ENCODE measurements at places on chromosomes 1 and 21.

DNA sequence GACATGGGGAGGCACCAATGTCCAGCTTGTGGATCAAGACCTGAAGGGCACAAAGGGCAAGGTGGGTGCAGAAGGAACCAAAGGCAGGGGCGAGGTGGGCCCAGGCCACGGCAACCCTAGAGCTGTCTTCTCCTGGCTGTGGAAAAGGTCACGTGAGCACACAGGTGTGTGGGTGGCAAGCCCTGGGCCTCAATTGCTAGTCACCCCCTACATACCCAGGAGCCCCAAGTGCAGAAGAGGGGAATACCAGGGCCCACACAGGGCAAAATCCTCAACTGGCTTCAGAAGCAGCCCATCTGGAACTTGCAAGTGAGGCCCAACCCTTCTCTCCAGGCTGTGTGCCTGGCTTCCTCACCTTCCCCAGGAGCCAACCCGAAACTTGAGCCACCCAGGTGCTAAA lies 25.6 kb downstream of the ZBTB17 start:
- H3K27me3 ChIP-seq: no peaks in the 10 kb centered on the region
- H3K4me1 ChIP-seq: peaks cover 15% of the 10 kb centered on the region
- no peak overlapping the region for H3K27ac ChIP-seq

DNA sequence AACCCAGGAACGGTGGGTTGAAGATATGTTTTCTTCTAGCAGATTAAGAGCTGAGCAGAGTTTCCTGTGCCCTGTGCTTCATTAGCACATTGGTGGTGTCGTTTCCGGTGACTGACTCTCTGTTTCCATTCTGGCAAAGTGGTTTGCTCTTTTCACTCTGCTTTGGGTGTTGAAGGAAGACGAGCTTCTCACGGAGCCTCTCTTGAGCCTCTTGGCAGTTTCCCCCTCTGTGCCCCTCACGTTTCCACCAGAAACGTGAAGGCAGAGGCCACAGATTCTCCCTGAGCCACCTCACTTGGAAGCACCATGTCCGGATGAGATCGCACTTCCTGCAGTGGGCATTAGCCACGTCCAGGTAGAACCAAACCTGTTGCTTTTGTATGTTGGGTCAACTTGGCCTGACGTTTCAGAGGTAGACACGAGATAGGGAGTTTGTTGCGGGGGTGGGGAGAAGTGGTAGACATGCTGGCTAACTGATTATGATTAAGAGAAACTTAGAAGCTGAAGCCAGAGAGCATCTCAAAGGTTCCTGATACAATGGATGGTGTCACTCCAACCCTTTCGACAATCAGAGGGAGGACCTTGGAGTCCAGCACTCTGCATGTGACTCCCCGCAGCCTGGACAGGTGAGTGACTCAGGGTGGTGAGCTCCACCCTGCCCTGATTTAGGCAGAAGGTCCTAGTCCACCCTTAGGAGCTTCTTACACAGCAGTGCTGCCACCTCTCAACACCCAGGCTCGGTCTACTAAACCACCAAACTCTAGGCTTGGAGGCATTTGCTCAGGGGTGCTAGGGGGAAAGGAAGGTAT lies at the start of gene LAX1:
LAX1 (plus strand) TSS at position 155 of the 809 bp plus-strand sequence; CDS start at position 538, 383 bp downstream.
- H3K27ac ChIP-seq: no peak within 1 kb of the TSS
- no peak within 1 kb of the TSS for H3K4me3 ChIP-seq
- H3K36me3 ChIP-seq: no peaks in the 10 kb centered on the region
- H3K4me1 ChIP-seq: no peaks in the 10 kb centered on the region
- H3K27me3 ChIP-seq: no peaks in the 10 kb centered on the region

- no peaks in the 10 kb centered on the region for H3K27me3 ChIP-seq
- no peak overlapping the region for H3K27ac ChIP-seq
- H3K4me3 ChIP-seq: no peak overlapping the region
- no peaks in the 10 kb centered on the region for H3K4me1 ChIP-seq
Measured at GRCh38 chr1:242876030-242876429, 351.5 kb upstream of the PLD5 start.

DNA sequence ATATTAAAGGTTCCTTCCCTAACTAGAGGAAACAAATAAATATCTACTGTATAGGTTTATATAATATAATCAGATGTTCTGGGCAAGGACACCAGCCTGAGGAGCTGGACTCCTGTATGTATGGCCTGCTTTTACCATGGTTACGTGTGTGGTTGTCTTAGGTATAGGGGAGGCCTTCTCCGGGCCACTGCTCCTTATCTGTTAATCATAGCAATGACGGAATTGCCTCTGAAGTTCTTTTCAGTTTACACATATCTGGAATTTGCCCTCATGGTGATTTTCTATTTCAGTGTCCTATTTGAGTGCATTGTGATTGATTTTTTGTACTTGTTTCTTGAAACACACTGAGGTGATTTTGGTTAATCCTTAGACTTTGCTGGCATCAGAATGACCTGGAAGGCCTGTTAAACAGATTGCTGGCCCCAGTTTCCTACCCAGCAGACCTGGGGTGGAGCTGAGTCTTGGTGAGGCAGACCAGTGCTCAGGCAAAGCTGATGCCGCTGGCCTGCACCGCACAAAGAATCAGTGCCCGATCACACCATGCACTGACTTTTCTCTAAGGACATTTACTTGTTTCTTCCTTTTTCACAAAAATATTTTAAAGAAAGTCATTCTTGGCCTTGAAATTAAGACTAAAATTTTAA lies 18.5 kb downstream of the ABCB10 start:
- no peak overlapping the region for H3K4me3 ChIP-seq
- no peaks in the 10 kb centered on the region for H3K27me3 ChIP-seq
- no peaks in the 10 kb centered on the region for H3K36me3 ChIP-seq
- no peak for DNase-seq
- H3K4me1 ChIP-seq: no peaks in the 10 kb centered on the region
- H3K27ac ChIP-seq: no peak overlapping the region

DNA sequence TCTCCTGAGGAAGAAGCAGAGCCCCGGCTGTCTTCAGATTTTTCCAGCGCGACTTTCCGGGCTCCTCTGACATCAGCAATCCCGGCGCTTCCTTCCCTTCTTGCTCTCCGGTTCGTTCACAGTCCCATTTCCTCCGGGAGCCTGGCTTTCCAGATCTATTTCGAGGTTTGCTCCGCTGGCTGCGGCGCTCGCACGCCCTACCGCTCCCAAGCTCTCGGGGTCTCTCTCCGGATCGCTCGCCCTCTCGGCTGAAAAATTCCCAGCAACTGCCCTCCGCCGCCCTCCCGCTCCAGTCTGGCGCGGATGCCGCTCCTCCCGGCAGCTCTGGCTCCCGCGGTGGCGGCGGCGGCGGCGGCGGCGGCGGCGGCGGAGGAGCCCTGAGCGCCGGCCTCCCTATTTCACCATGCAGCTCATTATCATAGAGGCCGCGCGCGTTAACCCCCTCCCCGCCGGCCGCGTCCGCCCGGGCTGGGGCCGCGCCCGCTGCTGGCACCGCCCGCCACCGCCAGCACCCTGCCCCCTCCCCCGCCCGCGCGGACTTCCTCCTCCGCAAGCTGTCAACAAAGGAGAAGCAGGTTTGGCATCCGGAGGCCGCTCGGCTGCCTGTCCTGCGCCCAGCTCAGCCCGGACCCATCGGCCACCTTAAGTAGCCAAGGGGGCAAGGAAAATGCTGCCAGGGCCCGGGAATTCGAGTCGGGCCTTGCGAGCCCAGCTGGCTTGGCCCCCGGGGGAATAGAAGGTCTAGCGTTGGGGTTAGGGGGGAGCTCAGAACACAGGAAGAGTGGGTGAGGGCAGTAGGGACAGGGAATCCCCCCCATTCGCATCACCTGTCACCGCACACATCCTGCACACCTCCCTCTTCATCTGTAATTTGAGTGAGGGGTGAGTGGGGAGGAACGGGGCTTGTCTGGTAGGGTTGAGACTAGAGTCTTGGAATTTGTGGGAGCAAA lies at the start of gene PLXNA2:
PLXNA2 (minus strand) TSS at position 418 of the 950 bp plus-strand sequence. CDS start 26,462 bp downstream, outside the sequence.
- peaks cover 37% of the 10 kb centered on the region for H3K27me3 ChIP-seq
- peak within 1 kb of the TSS; percentile 70 for H3K4me3 ChIP-seq
- peaks cover 5% of the 10 kb centered on the region for H3K4me1 ChIP-seq
- no peak for DNase-seq
- no peaks in the 10 kb centered on the region for H3K36me3 ChIP-seq

DNA sequence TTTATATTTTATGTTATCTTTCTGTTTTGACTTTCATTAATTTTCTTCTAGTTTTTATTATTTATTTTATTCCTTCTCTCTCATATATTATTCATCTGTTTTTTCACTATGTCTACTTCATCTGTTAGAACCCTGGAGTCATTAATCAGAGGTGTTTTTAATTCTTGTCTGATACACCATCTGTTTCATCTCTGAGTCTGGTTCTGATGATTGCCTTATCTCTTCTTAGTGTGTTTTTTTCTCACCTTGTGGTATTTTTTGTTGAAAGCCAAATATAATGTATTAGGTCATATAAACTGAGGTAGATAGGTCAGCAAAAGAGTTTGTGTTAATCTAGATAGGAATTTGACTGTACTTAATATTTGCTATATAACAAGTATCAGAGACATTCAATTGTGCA lies 1005.7 kb upstream of the NCAM2 start:
- H3K27ac ChIP-seq: no peak overlapping the region
- no peaks in the 10 kb centered on the region for H3K36me3 ChIP-seq
- no peak for DNase-seq
- H3K4me3 ChIP-seq: no peak overlapping the region

- DNase-seq: no peak
- no peaks in the 10 kb centered on the region for H3K36me3 ChIP-seq
- no peak overlapping the region for H3K4me3 ChIP-seq
- H3K4me1 ChIP-seq: no peaks in the 10 kb centered on the region
Measured at GRCh38 chr1:118866330-118866729, 121.8 kb downstream of the TBX15 start.

- no peak overlapping the region for H3K27ac ChIP-seq
- H3K4me3 ChIP-seq: no peak overlapping the region
- no peaks in the 10 kb centered on the region for H3K36me3 ChIP-seq
- no peaks in the 10 kb centered on the region for H3K27me3 ChIP-seq
- peaks cover 7% of the 10 kb centered on the region for H3K4me1 ChIP-seq
Measured at GRCh38 chr21:34844013-34844923, 175.5 kb downstream of the CLIC6 start.

GRCh38 chr1:235278233-235278914 lies 49.6 kb downstream of the ARID4B start:
- DNase-seq: no peak
- H3K4me3 ChIP-seq: 0 out of 2 replicates have a peak overlapping the region, but pooled peaks have one; percentile 32
- no peaks in the 10 kb centered on the region for H3K36me3 ChIP-seq
- H3K27ac ChIP-seq: no peak overlapping the region
- peaks cover 7% of the 10 kb centered on the region for H3K4me1 ChIP-seq

GRCh38 chr1:170675865-170676264 lies 11.9 kb downstream of the PRRX1 start:
- no peak overlapping the region for H3K4me3 ChIP-seq
- H3K27ac ChIP-seq: no peak overlapping the region
- H3K4me1 ChIP-seq: no peaks in the 10 kb centered on the region
- DNase-seq: no peak
- H3K36me3 ChIP-seq: no peaks in the 10 kb centered on the region

GRCh38 chr1:45011837-45012638 lies at the start of gene UROD:
UROD (plus strand) TSS chr1:45012254; CDS start chr1:45012266, 12 bp downstream.
- H3K4me1 ChIP-seq: peaks cover 6% of the 10 kb centered on the region
- peaks cover 2% of the 10 kb centered on the region for H3K36me3 ChIP-seq
- H3K27me3 ChIP-seq: no peaks in the 10 kb centered on the region

DNA sequence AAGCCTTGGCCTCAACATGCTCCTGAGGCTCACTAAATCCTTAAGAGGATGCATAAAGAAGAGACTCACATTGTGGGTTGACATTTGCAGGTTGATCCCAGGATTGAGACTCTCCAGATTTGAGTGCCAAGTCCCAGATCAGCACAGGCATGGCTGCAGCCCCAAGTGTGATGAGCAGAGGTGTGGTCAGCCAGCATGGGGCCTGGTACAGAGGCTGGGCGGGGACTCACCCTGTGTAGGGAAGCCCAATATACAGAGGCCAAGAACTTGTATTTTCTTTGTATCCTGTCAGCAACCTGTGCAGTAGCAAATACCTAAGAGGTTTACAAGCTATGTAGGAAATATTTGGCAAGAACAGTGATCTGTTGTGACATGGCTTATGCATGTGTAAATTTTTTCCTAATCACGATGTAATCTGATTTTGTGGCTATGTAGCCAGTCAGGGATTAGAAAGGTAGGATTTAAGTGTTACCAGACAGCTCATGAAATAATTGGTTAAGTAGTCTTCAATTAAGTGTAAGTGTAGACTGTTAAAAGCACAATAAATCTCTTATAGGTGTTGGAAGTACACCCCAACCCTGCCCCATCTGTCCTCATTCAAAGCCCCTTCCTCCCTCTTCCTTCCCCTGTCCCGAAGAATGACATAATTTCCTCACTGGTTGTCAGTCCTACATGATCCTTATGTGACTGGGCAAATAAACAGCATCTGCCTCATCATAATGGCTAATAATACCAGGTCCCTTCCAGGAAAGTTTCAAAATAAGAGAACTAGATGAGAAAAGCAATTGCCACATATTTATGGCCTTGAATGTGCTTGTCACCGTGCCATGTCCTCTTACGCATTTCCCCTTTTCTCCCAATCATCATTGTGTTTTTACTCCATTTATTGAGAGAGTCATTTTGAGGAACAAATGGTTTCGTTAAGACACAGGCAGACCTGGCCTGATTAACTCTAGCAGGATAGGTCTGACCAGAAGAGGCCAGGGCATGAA lies 120.9 kb downstream of the HLX start:
- no peak for DNase-seq
- H3K4me1 ChIP-seq: no peaks in the 10 kb centered on the region
- H3K27me3 ChIP-seq: no peaks in the 10 kb centered on the region
- no peaks in the 10 kb centered on the region for H3K36me3 ChIP-seq

GRCh38 chr21:41557884-41558283 lies 49.9 kb upstream of the TMPRSS2 start:
- peaks cover 2% of the 10 kb centered on the region for H3K4me1 ChIP-seq
- no peak overlapping the region for H3K4me3 ChIP-seq
- DNase-seq: no peak
- no peak overlapping the region for H3K27ac ChIP-seq
- no peaks in the 10 kb centered on the region for H3K36me3 ChIP-seq

- H3K4me1 ChIP-seq: no peaks in the 10 kb centered on the region
- no peak overlapping the region for H3K27ac ChIP-seq
Measured at GRCh38 chr1:47298025-47298699, 15.8 kb downstream of the STIL start.

DNA sequence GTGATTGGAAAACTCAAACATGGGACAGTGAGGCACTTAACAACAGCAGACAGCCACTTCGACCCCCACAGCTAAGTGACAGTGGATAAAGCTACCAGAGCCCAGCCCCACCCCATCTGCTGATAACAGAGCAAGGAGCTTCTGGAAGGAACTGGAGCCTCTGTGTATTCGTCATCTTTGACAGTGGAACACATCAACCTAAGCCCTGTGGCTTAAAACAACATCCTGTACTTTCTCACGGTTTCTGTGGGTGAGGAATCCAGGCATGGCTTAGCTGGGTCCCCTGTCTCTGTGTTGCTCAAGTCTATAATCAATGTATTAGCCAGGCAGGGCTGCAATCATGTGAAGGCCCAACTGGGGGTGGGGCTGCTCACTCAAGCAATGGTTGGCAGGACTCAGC lies 18.4 kb upstream of the SIPA1L2 start:
- no peaks in the 10 kb centered on the region for H3K27me3 ChIP-seq
- H3K36me3 ChIP-seq: no peaks in the 10 kb centered on the region
- no peaks in the 10 kb centered on the region for H3K4me1 ChIP-seq
- no peak overlapping the region for H3K4me3 ChIP-seq
- H3K27ac ChIP-seq: no peak overlapping the region

- no peak overlapping the region for H3K4me3 ChIP-seq
- no peaks in the 10 kb centered on the region for H3K36me3 ChIP-seq
- H3K27ac ChIP-seq: no peak overlapping the region
- no peak for DNase-seq
- no peaks in the 10 kb centered on the region for H3K27me3 ChIP-seq
Measured at GRCh38 chr1:153220606-153221303, 3.4 kb downstream of the PRR9 start.

- no peak overlapping the region for H3K4me3 ChIP-seq
- no peaks in the 10 kb centered on the region for H3K27me3 ChIP-seq
- no peak overlapping the region for H3K27ac ChIP-seq
Measured at GRCh38 chr1:239802275-239802674, 289.4 kb upstream of the FMN2 start.

Measured in H1 (cell line).